Body of pancreas (tissue), 4 donors: ENCODE measurements at places on chromosomes 2 and 18. TPM values are rescaled to one million over a fixed set of nuclear protein-coding genes. Genes with fewer than 3 reads are reported as not detected.

GRCh38 chr2:69131983-69132675 is 119.2 kb downstream of the ANTXR1 start:
- H3K27ac ChIP-seq, result no peak overlapping the region
- H3K36me3 ChIP-seq, result no peaks in the 10 kb centered on the region
- DNase-seq, result no peak
- no peak overlapping the region for H3K4me3 ChIP-seq
- no peaks in the 10 kb centered on the region for H3K4me1 ChIP-seq

The NOSTRIN gene
- total RNA-seq, result 64.3 TPM

DNA sequence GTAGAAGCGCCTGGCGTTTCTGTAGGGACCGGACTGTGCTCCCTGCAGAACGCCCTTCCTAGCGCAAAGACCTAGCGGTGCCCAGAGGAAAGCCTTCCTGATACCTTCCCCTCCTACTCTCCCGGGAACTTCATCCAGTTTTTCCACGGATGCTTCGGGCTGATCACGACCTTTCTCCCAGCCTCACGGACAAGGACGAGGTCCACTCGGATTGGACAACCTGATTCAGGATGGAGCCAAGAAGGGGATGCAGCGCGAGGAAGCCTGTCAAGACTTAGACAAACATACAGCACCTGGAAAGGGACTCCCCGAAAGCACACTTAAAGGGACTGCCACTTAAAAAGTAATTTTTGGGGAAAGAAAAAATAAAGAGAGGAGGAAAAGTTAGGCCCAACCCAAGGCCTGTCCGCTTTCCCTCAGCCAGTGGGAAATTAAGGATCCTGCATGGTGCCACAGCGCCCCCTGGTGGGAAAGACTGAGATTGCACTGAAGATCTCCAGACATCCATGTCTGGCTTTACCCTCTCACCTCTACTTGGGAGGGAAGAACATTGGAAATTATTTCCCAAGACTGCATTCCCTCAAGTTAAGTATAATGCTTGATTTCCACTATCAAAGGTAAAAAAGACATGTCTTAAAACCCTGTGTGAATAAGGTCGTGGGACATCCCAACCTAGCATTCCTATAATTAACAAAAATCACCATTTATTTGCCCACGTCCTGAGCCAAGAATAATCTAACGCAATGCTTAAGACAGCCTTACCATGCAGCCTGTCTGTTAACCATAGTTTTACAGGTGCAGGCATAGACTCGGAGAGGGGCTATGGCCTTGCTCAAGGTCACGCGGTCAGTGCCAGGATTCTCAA is 13.4 kb upstream of the COPS8 start:
- H3K4me1 ChIP-seq, result peaks cover 8% of the 10 kb centered on the region
- no peaks in the 10 kb centered on the region for H3K36me3 ChIP-seq
- no peak overlapping the region for H3K27ac ChIP-seq
- DNase-seq, result peak; percentile 74
- no peaks in the 10 kb centered on the region for H3K27me3 ChIP-seq

GRCh38 chr2:204175552-204176271 is 239.1 kb downstream of the ICOS start:
- no peak overlapping the region for H3K4me3 ChIP-seq
- H3K27me3 ChIP-seq, result no peaks in the 10 kb centered on the region
- DNase-seq, result no peak
- no peak overlapping the region for H3K27ac ChIP-seq
- H3K4me1 ChIP-seq, result no peaks in the 10 kb centered on the region

GRCh38 chr2:54574107-54574859 is 118.2 kb downstream of the SPTBN1 start:
- no peaks in the 10 kb centered on the region for H3K27me3 ChIP-seq
- no peak overlapping the region for H3K4me3 ChIP-seq
- peaks cover 100% of the 10 kb centered on the region for H3K4me1 ChIP-seq
- peak overlapping the region; percentile 85 for H3K27ac ChIP-seq
- DNase-seq, result no peak

DNA sequence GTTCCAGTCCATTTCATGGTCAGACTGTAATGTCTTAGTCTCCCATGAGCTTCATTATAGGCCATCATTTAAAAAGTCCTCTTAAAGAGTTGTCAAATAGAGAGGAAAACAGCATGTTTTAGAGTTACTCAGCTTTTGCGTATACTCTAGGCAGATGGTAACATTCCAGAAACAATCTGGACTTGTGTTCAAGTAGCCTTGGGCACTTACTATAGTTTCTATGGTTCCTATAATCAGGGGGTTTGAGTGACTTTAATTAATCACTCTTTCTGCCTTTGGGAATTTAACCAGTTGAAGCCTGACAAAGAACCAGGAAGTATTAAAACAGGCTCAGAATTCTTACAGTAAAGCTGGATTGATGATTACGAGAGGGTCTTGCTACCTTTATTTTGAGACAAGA is 42.1 kb upstream of the SCN7A start:
- no peak overlapping the region for H3K4me3 ChIP-seq
- no peaks in the 10 kb centered on the region for H3K36me3 ChIP-seq
- no peak for DNase-seq

DNA sequence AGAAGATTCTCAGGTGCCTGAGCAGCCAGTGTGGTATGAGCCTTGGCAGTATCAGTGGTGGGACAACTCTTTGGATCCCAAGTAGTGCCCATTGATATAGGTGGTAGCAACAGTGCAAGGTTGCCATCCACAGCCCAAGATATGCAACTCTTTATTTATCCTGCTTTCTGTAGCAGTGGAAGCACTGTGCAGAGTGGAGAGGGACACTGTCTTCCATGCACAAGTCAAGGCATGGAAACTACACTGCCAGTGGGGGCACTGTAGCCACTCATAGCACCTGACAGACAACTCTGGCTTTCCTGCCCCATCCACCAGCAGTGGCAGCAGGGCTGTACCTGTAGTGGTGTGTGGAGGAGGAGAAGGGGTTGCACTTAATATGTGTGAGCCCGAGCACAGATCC is 409.6 kb upstream of the TMEFF2 start:
- no peaks in the 10 kb centered on the region for H3K27me3 ChIP-seq
- H3K36me3 ChIP-seq, result no peaks in the 10 kb centered on the region
- H3K4me3 ChIP-seq, result no peak overlapping the region
- no peak for DNase-seq
- H3K27ac ChIP-seq, result no peak overlapping the region

The UGT1A5 gene
- not detected for total RNA-seq

GRCh38 chr2:65656160-65656718 is 223.8 kb upstream of the SPRED2 start:
- H3K36me3 ChIP-seq, result no peaks in the 10 kb centered on the region
- no peak overlapping the region for H3K27ac ChIP-seq
- DNase-seq, result no peak
- H3K4me1 ChIP-seq, result peaks cover 17% of the 10 kb centered on the region

The NCKAP1 gene
- 19.8 TPM for total RNA-seq

The DIPK1C gene
- not detected for total RNA-seq

GRCh38 chr2:16615687-16616615 is 49.7 kb downstream of the CYRIA start:
- DNase-seq, result no peak
- no peaks in the 10 kb centered on the region for H3K36me3 ChIP-seq
- no peak overlapping the region for H3K4me3 ChIP-seq
- peaks cover 15% of the 10 kb centered on the region for H3K4me1 ChIP-seq

GRCh38 chr2:178910005-178910404 is 102.8 kb upstream of the TTN start:
- no peak for DNase-seq
- H3K36me3 ChIP-seq, result no peaks in the 10 kb centered on the region
- H3K4me1 ChIP-seq, result peaks cover 27% of the 10 kb centered on the region
- no peaks in the 10 kb centered on the region for H3K27me3 ChIP-seq
- no peak overlapping the region for H3K27ac ChIP-seq
- no peak overlapping the region for H3K4me3 ChIP-seq

GRCh38 chr18:42038936-42039335 is 83.9 kb downstream of the PIK3C3 start:
- no peak overlapping the region for H3K27ac ChIP-seq
- H3K36me3 ChIP-seq, result no peaks in the 10 kb centered on the region
- no peak for DNase-seq
- peaks cover 16% of the 10 kb centered on the region for H3K4me1 ChIP-seq

DNA sequence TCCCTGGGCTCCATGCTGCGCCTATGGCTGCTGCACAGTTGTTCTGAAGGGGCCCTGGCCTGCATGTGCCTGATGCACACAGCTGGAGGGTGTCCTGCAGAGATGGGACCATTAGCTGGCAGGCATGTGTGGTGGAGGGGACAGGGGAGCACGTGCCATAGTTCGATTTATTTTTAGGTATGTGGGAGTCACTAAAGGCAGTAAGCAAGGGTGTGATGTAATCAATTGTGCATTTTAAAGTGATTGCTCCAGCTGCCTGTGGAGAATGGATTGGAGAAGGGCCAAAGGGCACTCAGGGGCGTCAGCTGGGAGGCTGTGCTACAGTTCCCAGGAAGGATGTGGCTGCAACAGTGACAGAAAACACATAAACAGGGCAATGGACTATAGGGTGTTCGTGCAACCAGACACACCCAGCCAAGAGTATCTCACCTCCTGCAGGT is 205.1 kb downstream of the ARL4C start:
- peak; percentile 79 for DNase-seq
- H3K4me3 ChIP-seq, result no peak overlapping the region
- H3K27ac ChIP-seq, result peak overlapping the region; percentile 45
- no peaks in the 10 kb centered on the region for H3K36me3 ChIP-seq
- H3K4me1 ChIP-seq, result peaks cover 14% of the 10 kb centered on the region

The CNGA3 gene
- not detected for total RNA-seq

The TRPM8 gene
- not detected for total RNA-seq

DNA sequence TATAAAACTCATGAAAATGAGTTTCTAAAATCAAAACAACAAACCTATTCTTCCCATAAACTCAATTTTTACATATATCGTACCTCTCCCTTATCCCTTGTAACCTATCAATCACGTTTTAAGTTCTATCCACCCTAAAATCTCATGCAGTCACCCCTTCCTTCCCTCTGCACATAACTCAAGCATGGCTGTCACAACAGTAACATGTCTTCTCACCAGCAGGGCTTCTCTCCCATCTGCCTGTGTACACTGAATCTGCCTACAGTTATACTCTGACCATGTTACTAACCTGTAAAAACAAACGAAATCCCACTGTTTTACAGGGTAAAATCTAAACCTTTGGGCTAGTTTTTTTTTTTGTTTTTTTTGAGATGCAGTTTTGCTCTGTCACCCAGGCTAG is 68.2 kb downstream of the MAP4K3 start:
- H3K36me3 ChIP-seq, result no peaks in the 10 kb centered on the region
- no peak overlapping the region for H3K27ac ChIP-seq
- H3K27me3 ChIP-seq, result no peaks in the 10 kb centered on the region
- no peak for DNase-seq
- H3K4me3 ChIP-seq, result no peak overlapping the region
- H3K4me1 ChIP-seq, result no peaks in the 10 kb centered on the region

- no peaks in the 10 kb centered on the region for H3K4me1 ChIP-seq
- H3K36me3 ChIP-seq, result no peaks in the 10 kb centered on the region
- H3K4me3 ChIP-seq, result no peak overlapping the region
- no peak overlapping the region for H3K27ac ChIP-seq
These were observed 156.4 kb downstream of the CCBE1 start for GRCh38 chr18:59540780-59541179.

DNA sequence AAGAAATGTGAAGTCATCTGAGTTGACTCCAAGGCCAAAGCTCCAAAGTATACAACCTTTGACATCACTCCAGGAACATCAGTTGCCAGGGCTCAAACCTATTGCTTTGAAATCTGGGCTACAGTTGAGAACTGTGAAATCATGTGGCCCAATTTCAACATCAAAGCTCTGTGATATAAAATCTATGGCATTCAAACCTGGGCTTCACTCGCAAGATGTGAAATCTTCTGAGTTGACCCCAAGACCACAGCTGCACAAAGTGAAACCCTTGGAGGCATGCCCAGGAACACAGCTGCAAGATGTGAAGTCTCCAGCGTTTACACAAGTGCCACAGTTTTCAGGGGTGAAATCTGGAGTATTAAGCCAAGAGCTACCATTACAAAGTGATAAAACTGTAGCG is 9.4 kb upstream of the ZNF512 start:
- H3K27ac ChIP-seq, result no peak overlapping the region
- H3K4me3 ChIP-seq, result no peak overlapping the region
- no peaks in the 10 kb centered on the region for H3K4me1 ChIP-seq
- DNase-seq, result no peak
- no peaks in the 10 kb centered on the region for H3K36me3 ChIP-seq
- H3K27me3 ChIP-seq, result no peaks in the 10 kb centered on the region

DNA sequence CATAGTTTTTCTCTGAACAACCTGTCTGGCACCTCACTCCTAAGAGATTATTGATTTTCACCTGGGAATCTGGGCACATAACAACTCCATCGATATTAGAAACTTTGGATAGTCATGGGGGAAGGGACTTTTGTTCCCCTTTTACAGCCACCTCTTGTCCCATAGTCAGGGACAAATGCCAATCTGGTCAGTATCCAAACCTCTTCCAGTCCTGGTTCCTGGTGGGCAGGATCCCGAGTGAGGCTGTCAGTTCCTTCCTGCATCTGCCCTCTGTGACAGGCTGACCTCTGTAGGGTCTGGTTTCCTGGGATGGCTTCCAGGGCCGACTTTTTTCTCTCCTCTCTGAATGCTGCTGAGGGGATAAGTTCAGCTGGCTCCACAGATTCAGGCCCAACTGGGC is 11.0 kb downstream of the KIF5C start:
- peaks cover 13% of the 10 kb centered on the region for H3K4me1 ChIP-seq
- no peaks in the 10 kb centered on the region for H3K27me3 ChIP-seq
- H3K4me3 ChIP-seq, result no peak overlapping the region

- H3K4me3 ChIP-seq, result no peak overlapping the region
- no peak overlapping the region for H3K27ac ChIP-seq
- no peak for DNase-seq
- H3K27me3 ChIP-seq, result no peaks in the 10 kb centered on the region
- H3K4me1 ChIP-seq, result no peaks in the 10 kb centered on the region
These were observed 92.0 kb downstream of the FARSB start for GRCh38 chr2:222563936-222564335.

GRCh38 chr18:12076424-12077140 is 17.1 kb upstream of the ANKRD62 start:
- H3K36me3 ChIP-seq, result no peaks in the 10 kb centered on the region
- H3K4me3 ChIP-seq, result no peak overlapping the region
- no peaks in the 10 kb centered on the region for H3K4me1 ChIP-seq
- peak overlapping the region; percentile 30 for H3K27ac ChIP-seq
- no peaks in the 10 kb centered on the region for H3K27me3 ChIP-seq
